ENCODE measurements at places on chromosomes 1 and 21.

- no peak for DNase-seq
Measured at GRCh38 chr1:62722796-62723195, 34.6 kb upstream of the DOCK7 start.

DNA sequence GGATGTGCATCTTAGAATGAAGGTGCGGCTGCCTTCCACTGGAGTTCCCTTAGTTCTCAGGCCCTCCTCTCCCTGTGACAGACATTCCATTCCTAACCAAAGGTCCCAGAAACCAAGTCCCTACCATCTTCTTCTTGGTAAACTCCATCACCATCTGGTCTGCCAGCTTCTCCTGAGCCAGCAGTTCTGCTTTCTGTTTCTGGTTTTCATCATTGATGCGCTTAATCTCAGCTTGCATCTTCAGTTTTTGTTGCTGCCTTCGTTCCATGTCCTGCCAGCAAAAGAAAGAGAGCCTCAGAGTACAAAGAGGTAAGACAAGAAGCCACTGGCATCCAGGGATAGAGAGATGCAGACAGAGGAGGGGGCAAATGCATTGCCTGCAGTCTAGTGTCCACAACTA is 18.0 kb upstream of the VSIG8 start:
- no peak for DNase-seq

GRCh38 chr1:203528063-203528462 is 34.1 kb downstream of the OPTC start:
- DNase-seq, result no peak

- no peak for DNase-seq
Measured at GRCh38 chr1:213931836-213932235, 55.9 kb upstream of the PROX1 start.

GRCh38 chr1:101704895-101705294 is 291.8 kb downstream of the OLFM3 start:
- DNase-seq, result no peak

DNA sequence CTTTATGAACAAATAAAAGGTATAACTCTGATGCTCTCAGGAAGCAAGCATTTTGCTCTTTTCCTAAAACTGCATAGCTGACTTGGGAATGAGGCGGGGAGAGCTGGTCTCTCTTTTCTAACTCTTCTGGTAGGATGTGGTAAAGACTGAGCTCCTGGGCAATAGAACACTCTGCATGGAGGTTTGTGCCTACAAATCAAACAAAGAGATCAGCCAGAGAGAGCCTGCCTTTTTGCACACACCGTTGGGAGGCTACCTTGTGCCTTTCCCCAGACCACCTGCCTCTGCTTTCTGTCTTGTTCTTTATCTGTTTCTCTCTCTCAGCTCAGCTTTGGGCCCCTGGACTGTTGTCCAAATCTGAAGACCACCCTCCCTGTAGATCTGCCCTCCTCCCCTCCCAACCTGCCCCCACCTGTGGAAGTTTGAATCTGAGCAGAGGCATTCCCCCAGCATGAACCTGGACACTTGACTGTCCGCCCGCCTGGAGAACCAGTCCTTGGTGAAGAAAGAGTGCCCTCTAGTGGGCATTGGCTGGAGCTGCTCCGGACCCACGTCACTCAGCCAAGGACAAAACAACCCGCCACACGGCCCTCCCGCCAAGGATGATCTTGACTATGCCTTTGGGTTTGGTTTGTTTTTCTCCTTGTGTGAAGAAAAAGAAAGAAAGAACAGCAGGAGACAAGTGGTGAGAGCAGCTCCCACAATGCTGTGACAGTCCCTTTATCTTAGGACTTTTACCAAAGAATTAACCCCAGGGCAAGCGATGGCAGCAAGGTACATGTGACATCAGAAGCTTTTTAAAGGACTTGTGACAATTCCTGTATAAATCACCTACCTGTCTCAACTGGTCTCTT is 228.2 kb downstream of the PBX1 start:
- DNase-seq, result peak; percentile 87

DNA sequence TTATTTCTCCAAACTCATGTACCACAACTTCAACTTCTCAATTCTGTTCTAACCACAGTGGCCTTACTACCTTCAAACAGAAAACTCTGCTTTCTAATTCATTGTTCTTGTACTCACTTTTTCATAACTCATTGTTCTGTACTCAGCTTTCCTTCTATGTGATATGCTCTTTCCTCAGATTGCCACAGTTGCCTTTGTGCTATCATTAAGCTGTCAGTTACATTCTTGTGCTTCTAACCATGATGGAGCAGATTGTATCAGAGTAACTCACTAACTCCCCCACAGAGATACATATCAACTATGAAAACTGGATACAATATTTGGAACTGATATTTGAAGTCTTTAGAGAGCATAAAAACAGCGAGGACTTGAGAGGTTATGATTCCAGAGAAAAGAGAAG is 1213.7 kb downstream of the KCNT2 start:
- no peak for DNase-seq
